ENCODE measurements at places on chromosomes 7 and 10. TPM values are rescaled to one million over a fixed set of nuclear protein-coding genes. Genes with fewer than 3 reads are reported as not detected.

Gene VSTM4
- 18.2 TPM for total RNA-seq

Gene ABHD11
- 13.1 TPM for total RNA-seq

Gene CACNA2D1
- 18.9 TPM for total RNA-seq

Gene WEE2
- not detected for total RNA-seq

GRCh38 chr7:141515941-141516340 lies 35.3 kb upstream of the AGK start:
- no peaks in the 10 kb centered on the region for H3K36me3 ChIP-seq
- H3K27ac ChIP-seq, result no peak overlapping the region
- no peak for DNase-seq
- H3K27me3 ChIP-seq, result no peaks in the 10 kb centered on the region

GRCh38 chr7:124856299-124856888 lies 73.2 kb downstream of the POT1 start:
- no peak for DNase-seq
- no peaks in the 10 kb centered on the region for H3K27me3 ChIP-seq
- no peaks in the 10 kb centered on the region for H3K4me1 ChIP-seq
- no peak overlapping the region for H3K27ac ChIP-seq
- H3K4me3 ChIP-seq, result no peak overlapping the region

- H3K4me3 ChIP-seq, result no peak overlapping the region
- H3K27ac ChIP-seq, result no peak overlapping the region
- H3K4me1 ChIP-seq, result no peaks in the 10 kb centered on the region
- H3K27me3 ChIP-seq, result no peaks in the 10 kb centered on the region
- H3K36me3 ChIP-seq, result no peaks in the 10 kb centered on the region
These were observed 90.4 kb downstream of the PHTF2 start for GRCh38 chr7:77888998-77889397.

DNA sequence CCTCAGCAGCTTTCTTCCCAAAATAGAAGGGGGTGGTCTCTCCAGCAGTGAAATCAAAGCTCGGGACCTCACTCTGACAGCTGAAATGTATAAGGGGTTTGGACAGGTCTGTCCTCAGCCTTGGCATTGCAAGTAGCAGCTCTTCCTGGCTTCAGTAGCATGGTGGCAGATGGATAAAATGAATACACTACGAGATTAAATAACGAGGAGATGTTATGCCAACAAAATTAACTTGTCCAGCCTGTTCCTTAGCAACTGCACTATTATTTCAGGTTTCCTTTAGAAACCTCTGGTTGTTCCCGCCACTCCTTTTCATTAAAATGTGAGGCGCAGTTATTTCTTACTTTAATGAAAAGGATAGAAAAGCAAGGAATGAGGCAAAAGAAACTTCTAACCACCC lies 24.9 kb downstream of the PRLHR start:
- no peaks in the 10 kb centered on the region for H3K27me3 ChIP-seq
- H3K4me3 ChIP-seq, result no peak overlapping the region
- no peaks in the 10 kb centered on the region for H3K36me3 ChIP-seq

DNA sequence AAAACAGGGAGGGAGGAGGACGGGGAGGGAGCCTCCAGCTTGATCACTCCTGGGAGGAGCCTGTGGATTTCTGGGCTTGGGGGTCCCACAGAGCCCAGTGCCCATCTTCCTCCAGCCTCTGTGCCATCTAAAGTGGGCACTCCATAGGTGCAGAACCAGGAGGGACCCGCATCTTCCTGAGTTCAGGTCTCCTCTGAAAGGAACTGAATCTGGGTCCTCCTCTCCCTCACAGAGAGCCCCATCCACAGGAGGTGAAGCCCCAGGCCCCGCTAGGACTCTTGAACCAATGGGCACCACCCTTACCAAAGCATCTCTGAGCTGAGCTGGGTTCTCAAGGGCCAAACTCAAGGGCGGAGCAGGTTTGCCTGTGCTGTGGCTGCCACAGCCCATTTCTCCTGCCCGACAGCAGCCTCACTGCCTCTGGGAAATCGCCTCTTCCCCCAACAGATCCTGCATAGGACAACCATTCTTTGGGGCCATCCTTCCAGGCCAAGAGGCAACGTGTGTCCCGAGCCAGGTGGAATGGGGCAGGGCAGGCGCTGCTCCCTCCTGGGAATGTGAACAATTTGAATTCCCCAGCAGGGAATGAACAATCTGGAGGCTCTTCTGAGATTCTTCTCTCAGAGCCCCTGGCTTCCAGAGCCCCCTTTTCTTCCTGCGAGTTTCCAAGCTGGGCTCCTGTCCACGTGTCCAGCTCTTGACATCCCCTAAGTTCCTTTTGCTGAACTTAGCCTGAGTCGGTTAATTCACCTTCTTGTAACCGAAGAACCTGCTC lies 411.0 kb upstream of the FOXK1 start:
- no peak overlapping the region for H3K27ac ChIP-seq
- H3K4me3 ChIP-seq, result no peak overlapping the region
- no peaks in the 10 kb centered on the region for H3K36me3 ChIP-seq
- H3K27me3 ChIP-seq, result no peaks in the 10 kb centered on the region

- no peaks in the 10 kb centered on the region for H3K36me3 ChIP-seq
- no peaks in the 10 kb centered on the region for H3K27me3 ChIP-seq
- no peak overlapping the region for H3K27ac ChIP-seq
- no peak overlapping the region for H3K4me3 ChIP-seq
- DNase-seq, result peak; percentile 47
These were observed 30.6 kb upstream of the RAPGEF5 start for GRCh38 chr7:22387583-22387982.

DNA sequence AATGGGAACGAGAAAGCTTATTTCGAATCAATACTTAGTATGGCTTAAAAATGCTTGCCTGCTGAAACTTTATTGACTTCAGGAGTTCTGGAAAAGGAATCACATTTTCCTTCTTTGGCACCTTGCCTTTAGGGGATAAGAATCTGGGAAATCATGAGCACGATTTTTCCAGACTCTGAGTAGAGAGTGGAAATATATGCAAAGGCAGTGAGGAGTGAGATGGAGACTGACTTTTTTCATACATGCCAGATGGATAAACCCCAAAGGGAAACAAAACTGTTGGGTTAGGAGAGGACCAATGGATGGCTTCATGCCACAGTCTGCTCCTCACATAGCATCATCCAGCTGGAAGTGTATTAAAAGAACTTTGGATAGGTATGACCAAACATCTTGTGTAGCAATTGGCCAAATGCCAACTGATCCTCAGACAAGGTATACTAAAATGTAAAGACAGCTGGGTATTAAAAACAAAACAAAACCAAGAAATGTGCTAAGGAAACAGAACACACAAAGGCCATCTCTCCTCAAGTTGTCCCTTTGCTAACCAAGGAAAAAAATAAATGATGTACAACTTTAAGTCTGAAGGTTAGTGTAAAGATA lies 1.7 kb downstream of the COL28A1 start:
- H3K27ac ChIP-seq, result no peak overlapping the region
- H3K36me3 ChIP-seq, result no peaks in the 10 kb centered on the region
- DNase-seq, result no peak

- no peak overlapping the region for H3K27ac ChIP-seq
- no peaks in the 10 kb centered on the region for H3K4me1 ChIP-seq
- DNase-seq, result no peak
- no peaks in the 10 kb centered on the region for H3K36me3 ChIP-seq
- no peaks in the 10 kb centered on the region for H3K27me3 ChIP-seq
These were observed 69.1 kb upstream of the WAC start for GRCh38 chr10:28463676-28464395.

- H3K27ac ChIP-seq, result no peak overlapping the region
- no peak overlapping the region for H3K4me3 ChIP-seq
- H3K36me3 ChIP-seq, result no peaks in the 10 kb centered on the region
- DNase-seq, result no peak
- no peaks in the 10 kb centered on the region for H3K27me3 ChIP-seq
These were observed 112.6 kb upstream of the TBX20 start for GRCh38 chr7:35366167-35367155.

GRCh38 chr7:131007439-131008330 lies 273.7 kb upstream of the KLF14 start:
- H3K36me3 ChIP-seq, result peaks cover 1% of the 10 kb centered on the region
- no peaks in the 10 kb centered on the region for H3K27me3 ChIP-seq
- peak overlapping the region; percentile 49 for H3K27ac ChIP-seq
- H3K4me3 ChIP-seq, result no peak overlapping the region

GRCh38 chr10:48453451-48454301 lies 147.2 kb downstream of the MAPK8 start:
- no peaks in the 10 kb centered on the region for H3K36me3 ChIP-seq
- no peak for DNase-seq
- no peaks in the 10 kb centered on the region for H3K4me1 ChIP-seq
- H3K27me3 ChIP-seq, result no peaks in the 10 kb centered on the region

- no peaks in the 10 kb centered on the region for H3K4me1 ChIP-seq
- H3K27ac ChIP-seq, result no peak overlapping the region
- no peaks in the 10 kb centered on the region for H3K36me3 ChIP-seq
- no peak overlapping the region for H3K4me3 ChIP-seq
These were observed 79.6 kb upstream of the MTPN start for GRCh38 chr7:136056651-136057231.

DNA sequence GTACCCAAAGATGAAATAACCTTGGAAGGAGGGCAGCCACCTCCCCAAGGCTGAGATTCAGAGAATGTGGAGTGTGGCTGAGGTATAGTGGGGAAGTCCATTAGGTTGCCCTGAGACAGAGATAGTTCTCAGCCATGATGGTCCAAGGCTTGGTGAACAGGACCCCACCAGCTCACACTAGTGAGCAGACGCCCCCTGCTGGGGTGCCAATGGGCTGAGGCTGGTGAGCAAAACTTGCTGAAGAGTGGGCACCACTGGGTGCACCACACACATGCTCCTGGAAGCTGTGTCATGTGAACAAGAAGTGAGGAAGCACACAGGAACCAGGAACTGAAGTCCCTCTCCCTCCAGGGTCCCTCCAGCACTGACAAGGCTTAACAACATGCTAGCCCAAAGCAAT lies 8.9 kb downstream of the FBXL13 start:
- DNase-seq, result no peak
- H3K4me3 ChIP-seq, result no peak overlapping the region
- H3K36me3 ChIP-seq, result no peaks in the 10 kb centered on the region
- no peaks in the 10 kb centered on the region for H3K4me1 ChIP-seq
- no peak overlapping the region for H3K27ac ChIP-seq

DNA sequence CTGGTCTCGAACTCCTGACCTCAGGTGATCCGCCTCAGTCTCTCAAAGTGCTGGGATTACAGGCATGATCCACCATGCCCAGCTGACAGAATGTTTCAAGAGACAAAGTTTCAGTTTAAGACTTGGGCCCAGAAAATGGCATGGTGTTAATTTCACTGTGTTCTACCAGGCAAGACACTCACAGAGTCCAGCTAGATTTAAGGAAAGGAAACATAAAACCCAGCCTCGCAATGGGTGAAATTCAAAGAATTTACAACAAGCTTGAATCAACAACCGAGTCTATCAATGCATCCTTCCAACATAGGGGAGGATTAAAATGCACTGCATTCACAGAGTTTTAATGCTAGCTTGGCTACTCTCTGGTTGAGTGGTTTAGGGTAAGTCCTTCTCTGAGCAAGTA lies 764.0 kb downstream of the XPNPEP1 start:
- H3K27ac ChIP-seq, result no peak overlapping the region
- no peak overlapping the region for H3K4me3 ChIP-seq
- no peaks in the 10 kb centered on the region for H3K27me3 ChIP-seq
- no peaks in the 10 kb centered on the region for H3K4me1 ChIP-seq

GRCh38 chr7:54995166-54995565 lies 23.7 kb upstream of the EGFR start:
- H3K36me3 ChIP-seq, result no peaks in the 10 kb centered on the region
- no peaks in the 10 kb centered on the region for H3K4me1 ChIP-seq
- H3K4me3 ChIP-seq, result no peak overlapping the region
- no peak overlapping the region for H3K27ac ChIP-seq

- H3K27ac ChIP-seq, result no peak overlapping the region
- no peaks in the 10 kb centered on the region for H3K27me3 ChIP-seq
- no peak overlapping the region for H3K4me3 ChIP-seq
- DNase-seq, result no peak
- H3K36me3 ChIP-seq, result no peaks in the 10 kb centered on the region
These were observed 71.1 kb upstream of the SDK1 start for GRCh38 chr7:3229904-3230470.
